ENCODE measurements at places on chromosomes 5 and 9. TPM values are rescaled to one million over a fixed set of nuclear protein-coding genes. Genes with fewer than 3 reads are reported as not detected.

- H3K4me1 ChIP-seq: no peaks in the 10 kb centered on the region
- DNase-seq: no peak
- H3K4me3 ChIP-seq: no peak overlapping the region
- no peak overlapping the region for H3K27ac ChIP-seq
- H3K36me3 ChIP-seq: no peaks in the 10 kb centered on the region
- no peaks in the 10 kb centered on the region for H3K27me3 ChIP-seq
Observed at GRCh38 chr5:167339205-167339604, 952.2 kb upstream of the WWC1 start.

IL3 gene
- total RNA-seq: not detected

GABRA1 gene
- not detected for total RNA-seq

CMYA5 gene
- 2.7 TPM for total RNA-seq

Data from upper lobe of right lung (tissue), 1 donor.